ENCODE measurements at places on chromosomes 6 and 20.

- no peak for DNase-seq
Observed at GRCh38 chr20:1848373-1848772, 46.8 kb upstream of the SIRPA start.

GRCh38 chr6:127343809-127344659 is 625 bp upstream of the ECHDC1 start:
- DNase-seq: no peak

- peak; percentile 13 for DNase-seq
Observed at GRCh38 chr6:4059115-4059777, 19.7 kb downstream of the FAM217A start.

DNA sequence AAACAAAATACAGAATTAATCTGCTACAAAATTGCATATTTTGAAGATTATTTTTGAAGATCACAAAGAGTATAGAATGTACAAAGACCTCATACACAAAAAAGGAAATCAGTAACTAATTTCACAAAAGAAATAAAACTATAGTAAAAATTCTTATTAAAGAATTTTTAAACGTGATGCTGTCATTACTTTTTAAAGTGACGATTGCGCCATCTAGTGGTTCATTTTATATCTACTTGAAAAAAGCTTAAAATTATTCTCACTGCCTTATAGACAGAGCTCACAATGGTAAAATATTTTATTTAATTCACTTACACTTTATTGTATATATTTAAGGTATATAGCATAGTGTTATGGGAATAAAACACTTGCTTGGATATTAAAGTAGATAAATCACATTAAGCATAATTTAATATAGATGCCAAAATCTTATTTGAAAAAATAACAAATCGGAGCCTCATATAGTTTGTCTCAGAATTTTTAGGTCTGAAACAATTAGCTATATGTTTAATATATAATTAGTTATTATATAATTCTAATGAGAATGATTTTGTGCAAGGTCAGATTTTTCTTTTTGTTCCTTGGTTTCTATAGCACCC is 128.8 kb downstream of the PHF3 start:
- no peak for DNase-seq

DNA sequence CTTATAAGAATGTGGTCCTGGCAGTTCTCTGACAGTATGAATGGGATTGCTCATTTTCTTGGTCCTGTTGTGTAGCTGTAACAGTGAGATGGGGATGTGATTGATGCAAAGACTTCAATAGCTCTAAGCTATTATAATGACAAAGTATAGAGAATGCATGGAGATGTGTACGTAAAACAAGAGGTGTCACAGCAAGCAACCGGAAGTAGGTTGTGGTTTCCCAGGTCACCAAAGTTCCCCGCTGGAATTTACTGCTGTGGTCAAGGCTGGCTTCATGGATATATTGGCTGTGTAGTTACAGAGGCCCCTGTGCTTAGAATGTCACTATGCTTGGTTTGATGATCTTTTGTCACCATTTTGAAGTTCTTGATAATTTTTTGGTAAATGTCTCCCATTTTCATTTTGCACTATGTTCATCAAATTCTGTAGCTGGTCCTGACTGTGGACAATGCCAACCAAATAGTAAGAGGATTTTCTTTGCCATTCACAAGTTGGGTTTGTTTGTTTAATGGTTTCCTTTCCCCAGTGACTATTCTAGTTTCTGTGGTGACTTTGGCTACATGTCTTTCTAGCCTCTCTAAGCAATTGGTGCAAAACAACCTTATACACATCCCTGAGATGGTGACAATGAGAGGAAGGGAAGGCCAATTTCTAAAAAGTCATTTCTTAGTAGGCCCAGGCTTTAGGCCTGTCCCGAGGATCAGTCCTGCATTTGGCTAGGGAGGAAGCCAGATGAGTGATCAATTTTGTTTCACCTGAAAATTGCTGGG is 10.5 kb downstream of the DNAH8 start:
- DNase-seq: no peak

- no peak for DNase-seq
Observed at GRCh38 chr6:105501246-105501645, 98.4 kb upstream of the PREP start.

GRCh38 chr20:34365765-34366213 is 2.7 kb downstream of the ITCH start:
- DNase-seq: no peak

- no peak for DNase-seq
Observed at GRCh38 chr20:3405696-3406358, 1.6 kb downstream of the DNAAF9 start.

- no peak for DNase-seq
Observed at GRCh38 chr6:24763578-24763977, 11.2 kb upstream of the GMNN start.

DNA sequence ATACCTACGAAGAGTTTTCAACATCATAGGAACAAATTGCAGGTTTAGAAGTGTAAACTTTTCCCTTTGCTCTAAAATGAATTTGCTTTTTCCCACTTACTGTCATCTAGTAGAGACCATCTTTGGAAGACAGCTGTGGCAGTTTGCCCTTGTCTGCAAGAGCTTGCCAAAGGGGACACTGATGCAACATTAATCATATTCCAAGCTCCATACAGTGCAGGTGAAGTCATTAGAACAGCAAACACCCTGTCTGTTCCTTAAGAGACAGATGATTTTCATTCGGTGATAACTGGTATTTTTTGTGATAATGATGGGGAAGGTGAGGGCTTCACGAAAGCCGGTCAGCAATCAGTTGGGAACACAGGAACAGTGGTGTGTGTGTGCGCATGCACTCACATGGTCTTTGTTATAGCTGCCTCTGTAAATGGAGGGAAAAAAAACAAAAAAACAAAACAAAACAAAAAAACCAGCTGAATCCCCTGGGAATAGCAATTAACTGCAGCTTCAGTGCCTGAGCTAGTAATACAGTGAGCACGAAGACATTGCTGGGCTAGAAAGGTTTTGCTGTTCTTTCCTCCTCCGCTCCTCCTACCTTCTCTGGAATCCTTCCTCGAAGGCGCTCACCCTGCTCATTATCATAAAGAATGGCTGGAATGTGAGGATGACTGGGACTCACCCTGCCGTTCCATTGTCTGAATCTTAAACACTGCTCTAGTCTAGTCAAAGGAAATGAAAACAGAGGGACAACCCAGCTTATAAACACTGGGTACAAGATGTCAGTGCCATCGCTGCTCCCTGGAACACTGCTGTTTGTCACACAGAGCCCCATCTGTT is 35.2 kb upstream of the KIF13A start:
- no peak for DNase-seq

DNA sequence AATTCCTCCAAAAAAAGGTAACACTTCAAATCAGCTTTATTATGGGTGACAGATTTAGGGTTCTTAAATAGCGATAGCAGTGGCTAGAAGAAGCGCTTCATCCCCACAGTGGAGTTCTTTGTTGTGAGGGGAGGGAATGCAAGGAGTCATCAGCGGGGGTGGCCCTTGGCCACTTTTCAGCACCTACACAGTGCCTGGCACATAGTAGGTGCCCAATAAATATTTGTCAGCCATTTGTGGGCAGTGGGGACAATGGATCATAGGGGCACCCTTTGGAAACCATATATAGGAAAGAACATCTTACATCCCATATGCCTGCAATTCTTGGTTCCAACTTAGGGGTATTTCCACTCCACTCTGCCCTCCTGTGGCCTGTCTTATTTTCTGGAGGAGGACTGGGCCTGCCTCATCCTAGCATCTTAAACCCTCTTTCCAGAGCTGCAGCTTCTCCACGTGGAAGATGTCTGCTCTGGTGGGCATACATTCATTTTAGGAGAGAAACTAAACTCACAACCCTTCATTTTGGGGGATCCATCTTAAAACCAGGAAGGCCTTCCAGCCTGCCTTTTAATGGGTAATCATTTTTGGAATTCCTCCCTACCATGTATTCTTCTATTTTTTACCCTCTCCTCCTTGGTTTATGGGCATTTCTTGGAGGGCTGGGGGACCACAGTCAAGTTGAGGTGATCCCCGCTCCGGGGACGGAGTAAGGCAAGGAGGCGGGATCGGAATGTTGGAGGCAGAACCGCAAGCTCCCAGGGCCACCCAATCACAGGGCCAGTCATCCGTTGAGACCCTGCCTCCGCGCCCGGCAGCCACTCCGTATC is 2.6 kb upstream of the GPSM3 start:
- DNase-seq: no peak

- DNase-seq: no peak
Observed at GRCh38 chr6:11085758-11086435, 7.7 kb upstream of the SMIM13 start.

DNA sequence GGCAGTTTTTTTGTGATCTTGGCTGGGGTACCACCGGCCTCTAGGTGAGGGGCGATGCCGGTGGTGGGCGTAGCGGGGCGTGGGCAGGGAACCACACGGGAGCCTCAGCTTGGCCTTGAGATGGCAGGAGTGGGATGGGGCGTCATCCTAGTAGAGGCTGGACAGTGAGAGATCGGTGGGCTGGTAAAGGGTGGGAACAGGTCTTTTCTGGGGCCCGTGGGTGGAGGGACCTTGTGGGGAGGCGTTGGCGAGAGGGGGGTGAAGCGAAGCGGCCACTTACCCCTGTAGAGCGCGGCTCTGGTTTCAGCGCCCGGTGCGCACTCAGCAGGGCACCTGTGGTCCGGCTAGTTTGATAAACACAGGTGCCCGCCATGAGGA is 12.0 kb downstream of the ITPR3 start:
- no peak for DNase-seq

DNA sequence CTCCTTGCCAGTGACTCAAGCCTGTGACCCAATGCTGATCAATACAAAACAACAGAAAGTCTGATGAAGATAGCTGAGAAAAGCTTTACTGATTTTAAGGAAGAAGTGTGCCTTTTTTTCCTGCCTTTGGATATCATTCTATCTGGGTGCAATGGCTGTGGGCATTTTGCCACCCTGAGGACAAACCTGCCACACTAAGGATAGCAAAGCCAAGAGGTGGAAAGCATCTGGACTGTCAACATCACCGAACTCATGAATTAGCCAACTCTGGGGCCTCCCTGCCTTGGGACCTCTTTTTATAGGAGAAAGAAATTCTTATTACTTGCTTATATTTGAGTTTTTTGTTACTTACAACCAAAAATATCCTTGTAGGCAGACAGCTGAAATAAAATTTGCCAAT is 19.9 kb downstream of the RALGAPA2 start:
- DNase-seq: no peak

- DNase-seq: no peak
Observed at GRCh38 chr6:33333666-33334065, 16.1 kb upstream of the ZBTB22 start.

- no peak for DNase-seq
Observed at GRCh38 chr20:7094438-7094997, 327.0 kb downstream of the BMP2 start.

- no peak for DNase-seq
Observed at GRCh38 chr6:121608270-121608669, 172.8 kb downstream of the GJA1 start.

DNA sequence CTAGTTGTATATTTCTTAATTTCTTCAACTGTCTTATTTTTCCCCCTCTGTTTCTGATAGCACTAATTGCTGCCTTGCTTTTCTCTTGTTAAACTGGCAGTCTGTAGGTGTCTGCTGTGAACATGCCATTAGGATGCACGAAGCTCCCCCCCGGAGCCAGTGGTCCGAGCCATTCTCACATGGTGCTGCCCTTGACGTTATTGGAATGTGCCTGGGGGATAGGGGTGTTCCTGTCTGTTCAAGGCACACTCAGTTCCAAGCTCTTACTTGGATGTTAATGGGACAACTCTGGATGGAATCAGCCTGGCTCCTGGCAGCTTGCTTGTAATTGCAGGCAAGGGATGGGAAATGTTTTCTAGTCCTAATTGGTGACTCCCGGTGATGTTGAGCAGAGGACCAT is 68.4 kb downstream of the RREB1 start:
- no peak for DNase-seq

GRCh38 chr6:165999279-165999678 is 168.4 kb downstream of the TBXT start:
- DNase-seq: no peak

- DNase-seq: no peak
Observed at GRCh38 chr6:2482773-2483172, 237.4 kb upstream of the GMDS start.

GRCh38 chr6:55953335-55953734 is 77.9 kb upstream of the BMP5 start:
- no peak for DNase-seq

GRCh38 chr6:2387445-2387844 is 142.0 kb upstream of the GMDS start:
- no peak for DNase-seq

DNA sequence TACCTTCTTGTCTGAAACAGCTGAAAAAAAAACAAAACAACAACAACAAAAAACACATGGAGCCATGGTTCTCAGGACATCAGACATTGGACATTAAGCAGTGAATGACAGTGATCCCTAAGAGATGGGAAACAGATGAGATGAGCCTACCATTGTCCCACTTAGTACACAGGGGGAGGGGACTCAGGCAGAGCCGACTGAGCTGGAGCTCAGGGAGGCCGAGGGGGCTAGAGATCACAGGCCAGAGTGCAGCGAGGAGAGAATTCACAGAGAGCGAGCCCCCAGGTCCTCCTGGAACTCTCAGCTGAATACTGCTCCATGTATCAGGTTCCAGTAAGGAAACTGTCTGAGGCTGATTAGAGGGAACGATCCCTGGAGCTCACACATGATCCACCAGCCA is 134.6 kb downstream of the GRM4 start:
- no peak for DNase-seq

- no peak for DNase-seq
Observed at GRCh38 chr6:1461207-1461606, 71.8 kb downstream of the FOXF2 start.

DNA sequence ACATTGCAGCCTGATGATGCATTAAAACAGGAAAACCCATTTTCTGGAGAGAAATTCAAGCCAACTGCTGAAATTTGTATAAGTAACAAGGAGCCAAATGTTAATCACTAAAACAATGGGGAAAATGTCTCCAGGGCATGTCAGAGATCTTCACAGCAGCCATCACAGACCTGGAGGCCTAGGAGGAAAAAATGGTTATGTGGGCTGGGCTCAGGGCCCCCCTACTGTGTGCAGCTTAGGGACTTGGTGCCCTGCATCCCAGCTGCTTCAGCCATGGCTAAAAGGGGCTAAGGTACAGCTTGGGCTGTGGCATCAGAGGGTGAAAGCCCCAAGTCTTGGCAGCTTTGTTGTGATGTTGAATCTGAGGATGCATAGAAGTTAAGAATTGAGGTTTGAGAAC is 479.8 kb downstream of the BCKDHB start:
- no peak for DNase-seq

GRCh38 chr6:163367497-163368183 is 46.9 kb upstream of the QKI start:
- DNase-seq: no peak

- no peak for DNase-seq
Observed at GRCh38 chr6:106692112-106692818, 62.9 kb downstream of the QRSL1 start.

GRCh38 chr20:57153238-57153905 is 113.1 kb downstream of the BMP7 start:
- no peak for DNase-seq

- DNase-seq: no peak
Observed at GRCh38 chr6:169165561-169166300, 87.9 kb downstream of the THBS2 start.

GRCh38 chr6:159984268-159984786 is 15.4 kb downstream of the IGF2R start:
- no peak for DNase-seq

Measured in effector CD8-positive, alpha-beta T cell (primary cell).